ENCODE measurements at places on chromosomes 12 and 14. TPM values are rescaled to one million over a fixed set of nuclear protein-coding genes. Genes with fewer than 3 reads are reported as not detected.

The RTL1 gene
- total RNA-seq, result not detected

DNA sequence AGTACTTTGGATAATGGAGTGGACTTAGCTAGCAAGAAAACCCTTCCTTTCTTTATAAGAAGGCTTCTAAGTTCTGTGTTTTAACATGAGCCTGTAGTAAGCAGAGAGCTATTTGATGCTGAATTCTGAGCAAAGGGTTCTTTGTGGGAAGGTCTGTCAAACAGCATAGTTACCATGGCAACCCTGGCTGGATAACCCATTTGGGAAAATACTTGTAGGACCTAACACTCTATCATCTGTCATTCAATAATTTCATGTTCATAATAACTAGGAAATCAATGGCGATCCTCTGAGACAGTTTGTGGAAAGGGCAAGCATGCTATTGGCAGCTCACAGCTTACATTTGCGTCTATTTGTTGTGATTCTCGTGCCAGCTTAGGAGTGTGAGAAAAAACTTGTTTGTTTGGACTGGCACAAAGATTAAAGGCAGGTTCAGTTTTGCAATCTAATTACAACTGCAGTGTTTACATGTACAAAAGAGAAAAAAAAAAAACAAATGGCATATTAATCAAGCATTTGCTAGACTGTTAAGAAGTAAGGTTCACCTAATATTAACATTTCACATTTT is 219.2 kb downstream of the PDZRN4 start:
- no peaks in the 10 kb centered on the region for H3K4me1 ChIP-seq
- DNase-seq, result peak; percentile 18
- H3K4me3 ChIP-seq, result no peak overlapping the region
- H3K27me3 ChIP-seq, result no peaks in the 10 kb centered on the region
- no peak overlapping the region for H3K27ac ChIP-seq

The RAD51AP1 gene
- 16.1 TPM for total RNA-seq

- no peaks in the 10 kb centered on the region for H3K36me3 ChIP-seq
- H3K4me1 ChIP-seq, result peaks cover 23% of the 10 kb centered on the region
- peak within 1 kb of the TSS; percentile 64 for H3K27ac ChIP-seq
Measured at GRCh38 chr14:59870277-59871165, at the start of gene RTN1. Gene RTN1 (minus strand): TSS chr14:59870776. CDS start chr14:59870630, 146 bp downstream.

GRCh38 chr14:104107101-104107581 is 21.6 kb downstream of the ASPG start:
- H3K27ac ChIP-seq, result no peak overlapping the region
- DNase-seq, result peak; percentile 23
- no peaks in the 10 kb centered on the region for H3K27me3 ChIP-seq
- H3K36me3 ChIP-seq, result no peaks in the 10 kb centered on the region
- H3K4me1 ChIP-seq, result peaks cover 74% of the 10 kb centered on the region
- H3K4me3 ChIP-seq, result no peak overlapping the region

DNA sequence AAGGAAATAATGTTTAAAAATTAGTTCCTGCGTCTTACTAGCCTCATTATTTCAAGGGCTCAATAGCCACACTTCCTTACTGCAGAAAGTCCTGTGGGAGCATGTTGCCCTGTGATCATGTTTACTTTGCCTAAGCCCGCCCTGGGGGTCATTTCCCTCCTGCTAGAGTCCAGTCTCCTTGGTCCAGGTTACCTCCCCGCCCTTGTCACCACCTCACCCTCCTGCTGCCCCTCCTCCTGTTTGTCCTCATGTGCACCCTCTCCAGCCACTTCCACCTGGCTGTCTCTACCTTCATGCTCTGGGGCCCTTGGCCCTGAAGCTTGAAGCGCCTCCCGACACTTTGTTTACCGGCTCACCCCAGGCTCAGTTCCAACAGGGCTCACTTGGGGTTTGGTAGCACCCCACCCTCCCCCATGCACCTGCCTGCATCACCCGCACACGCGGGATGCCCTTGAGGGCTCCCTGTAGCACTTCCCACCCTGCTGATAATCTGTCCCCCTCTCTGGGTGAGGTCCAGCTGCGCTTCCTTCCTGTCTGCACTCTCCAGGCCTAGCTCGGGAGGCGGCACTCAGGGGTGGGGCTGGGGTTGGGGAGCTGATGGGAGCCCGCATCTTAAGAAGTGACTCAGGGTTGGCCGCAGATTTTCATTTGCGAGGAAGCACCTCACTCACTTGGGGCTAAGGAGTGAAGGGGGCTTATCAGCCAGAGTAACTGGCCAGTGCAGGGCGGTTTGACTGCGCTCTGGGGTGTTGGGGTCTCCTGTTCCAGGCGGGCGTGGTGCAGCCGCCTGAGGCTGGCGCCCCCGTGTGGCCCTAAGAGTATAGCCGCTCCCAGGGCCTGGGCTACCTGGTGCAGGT is 40.1 kb downstream of the SMIM41 start:
- H3K27ac ChIP-seq, result peak overlapping the region; percentile 20
- no peak overlapping the region for H3K4me3 ChIP-seq
- peak; percentile 77 for DNase-seq
- no peaks in the 10 kb centered on the region for H3K27me3 ChIP-seq
- peaks cover 17% of the 10 kb centered on the region for H3K4me1 ChIP-seq

- peak overlapping the region; percentile 59 for H3K4me3 ChIP-seq
- peaks cover 15% of the 10 kb centered on the region for H3K4me1 ChIP-seq
- DNase-seq, result no peak
- H3K36me3 ChIP-seq, result no peaks in the 10 kb centered on the region
Measured at GRCh38 chr14:99737956-99738667, 54.0 kb downstream of the CYP46A1 start.

DNA sequence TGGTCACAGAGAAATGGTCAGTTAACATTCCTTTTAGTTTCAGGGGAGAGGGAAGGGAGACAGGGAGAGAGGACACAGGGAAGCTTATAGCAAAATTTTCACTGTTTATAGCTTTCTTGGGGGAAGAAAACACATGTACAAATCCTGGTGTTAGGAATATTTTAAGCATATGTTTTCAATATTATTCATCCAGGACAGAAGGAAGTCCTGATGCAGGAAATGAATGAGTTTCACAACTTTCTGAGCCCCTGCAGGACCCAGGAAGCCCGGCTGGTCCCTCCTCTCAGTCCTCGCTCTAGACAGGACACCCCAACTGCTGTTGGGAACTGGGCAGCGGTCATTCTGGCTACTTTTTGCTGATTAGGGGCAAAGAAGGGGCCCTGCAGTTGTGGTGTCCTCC is 71.1 kb upstream of the ZDHHC17 start:
- H3K4me3 ChIP-seq, result no peak overlapping the region
- no peak overlapping the region for H3K27ac ChIP-seq
- H3K4me1 ChIP-seq, result no peaks in the 10 kb centered on the region
- H3K36me3 ChIP-seq, result no peaks in the 10 kb centered on the region
- H3K27me3 ChIP-seq, result no peaks in the 10 kb centered on the region

DNA sequence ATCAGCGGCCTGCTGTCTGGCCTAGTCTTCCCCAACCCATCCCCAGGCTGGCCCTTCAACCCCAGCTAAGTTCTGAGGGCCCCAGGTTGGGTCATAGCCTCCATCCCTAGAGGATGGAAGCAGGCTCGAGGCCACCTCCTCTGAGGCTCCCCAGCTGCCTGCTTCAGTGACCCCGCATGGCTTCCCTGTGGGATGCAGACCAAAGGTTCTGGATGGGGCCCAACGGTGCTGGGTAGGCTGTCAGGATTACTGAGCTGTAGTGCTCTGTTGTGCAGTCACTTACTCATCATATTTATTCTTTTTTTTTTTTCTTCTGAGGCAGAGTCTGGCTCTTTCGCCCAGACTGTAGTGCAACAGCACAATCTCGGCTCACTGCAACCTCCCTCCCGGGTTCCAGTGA is 92.0 kb downstream of the IRF2BPL start:
- DNase-seq, result no peak
- H3K4me1 ChIP-seq, result peaks cover 26% of the 10 kb centered on the region
- no peaks in the 10 kb centered on the region for H3K36me3 ChIP-seq
- no peaks in the 10 kb centered on the region for H3K27me3 ChIP-seq
- no peak overlapping the region for H3K27ac ChIP-seq
- no peak overlapping the region for H3K4me3 ChIP-seq

The ARHGAP9 gene
- total RNA-seq, result 2.3 TPM

DNA sequence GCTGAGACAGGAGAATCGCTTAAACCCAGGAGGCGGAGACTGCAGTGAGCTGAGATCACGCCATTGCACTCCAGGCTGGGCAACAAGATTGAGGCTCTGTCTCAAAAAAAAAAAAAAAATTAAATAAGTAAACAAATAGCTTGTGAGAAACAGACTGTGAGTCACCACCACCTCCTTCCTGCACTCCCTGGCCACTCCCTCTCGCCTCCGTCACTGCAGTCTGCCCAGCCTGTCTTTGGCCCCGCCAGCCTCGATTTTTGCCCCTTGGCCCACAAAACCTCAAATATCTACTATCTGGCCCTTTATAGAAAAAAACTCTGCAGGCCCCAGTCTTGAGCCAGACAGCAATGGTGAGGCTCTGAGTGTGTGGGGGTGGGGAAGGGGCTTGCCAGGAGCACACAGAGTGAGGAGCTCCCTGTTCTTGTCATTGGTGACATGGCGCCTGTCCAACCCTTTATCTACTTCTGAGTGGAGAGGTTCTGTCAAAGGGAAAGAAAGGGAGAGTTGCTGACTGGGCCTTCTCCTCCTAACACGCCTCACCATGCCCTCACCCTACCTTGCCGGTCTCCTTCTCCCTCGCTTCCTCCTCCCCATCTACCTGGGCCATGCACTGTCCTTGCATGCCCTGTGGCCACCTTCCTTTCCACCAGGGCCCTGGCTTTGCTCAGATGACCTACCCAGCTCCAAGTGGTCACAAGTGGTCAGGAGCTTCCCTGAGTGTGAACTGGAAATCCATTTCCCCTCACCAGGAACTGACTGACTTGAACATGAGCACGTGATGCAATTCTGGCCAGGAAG is 22.1 kb downstream of the LGMN start:
- peaks cover 61% of the 10 kb centered on the region for H3K4me1 ChIP-seq
- DNase-seq, result peak; percentile 82
- peak overlapping the region; percentile 73 for H3K27ac ChIP-seq
- H3K36me3 ChIP-seq, result peaks cover 15% of the 10 kb centered on the region
- no peak overlapping the region for H3K4me3 ChIP-seq
- H3K27me3 ChIP-seq, result no peaks in the 10 kb centered on the region

All from stomach (tissue), 19 donors.